ENCODE measurements at places on chromosomes 7 and 10.

DNA sequence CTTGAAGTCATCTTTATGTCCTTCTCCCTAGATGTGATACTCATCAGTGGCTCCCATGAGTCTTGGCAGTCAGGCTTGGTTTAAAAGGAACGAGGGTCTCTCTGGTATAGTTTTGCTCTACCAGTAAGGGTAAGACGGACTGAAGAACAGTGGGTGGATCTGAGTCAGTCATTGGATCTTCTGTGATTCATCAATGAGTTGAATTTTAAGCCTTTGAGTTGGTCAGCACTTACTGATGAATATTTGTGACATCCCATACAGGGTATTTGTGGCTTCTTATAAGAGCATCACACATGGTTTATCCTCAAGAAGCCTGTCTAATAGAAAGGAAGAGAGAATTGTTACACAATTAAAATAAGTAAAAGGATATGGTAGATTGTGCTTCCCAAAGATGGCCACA, 87.3 kb upstream of the NAMPT start:
- no peak for DNase-seq

DNA sequence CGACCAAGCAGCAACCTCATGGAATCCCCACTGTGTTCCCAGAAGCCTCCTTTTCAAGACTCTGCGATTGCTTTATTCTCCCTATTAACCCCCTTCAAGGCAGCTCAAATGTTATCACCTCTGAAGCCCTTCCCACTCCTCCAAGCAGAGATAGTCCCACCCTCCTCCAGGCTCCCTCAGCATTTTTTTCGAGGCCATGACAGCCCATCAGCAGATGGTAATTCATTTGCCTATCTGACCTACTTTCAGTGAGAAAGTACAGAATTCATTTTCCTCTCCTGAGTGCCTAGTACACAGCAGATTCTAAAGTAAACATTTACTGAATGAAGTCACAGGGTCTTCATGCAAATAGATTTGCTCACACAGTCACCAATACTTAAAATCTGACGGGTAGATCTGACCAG, 47.8 kb downstream of the HERPUD2 start:
- DNase-seq = no peak

- no peak for DNase-seq
Measured at GRCh38 chr7:70480927-70481569, 650.9 kb upstream of the GALNT17 start.

DNA sequence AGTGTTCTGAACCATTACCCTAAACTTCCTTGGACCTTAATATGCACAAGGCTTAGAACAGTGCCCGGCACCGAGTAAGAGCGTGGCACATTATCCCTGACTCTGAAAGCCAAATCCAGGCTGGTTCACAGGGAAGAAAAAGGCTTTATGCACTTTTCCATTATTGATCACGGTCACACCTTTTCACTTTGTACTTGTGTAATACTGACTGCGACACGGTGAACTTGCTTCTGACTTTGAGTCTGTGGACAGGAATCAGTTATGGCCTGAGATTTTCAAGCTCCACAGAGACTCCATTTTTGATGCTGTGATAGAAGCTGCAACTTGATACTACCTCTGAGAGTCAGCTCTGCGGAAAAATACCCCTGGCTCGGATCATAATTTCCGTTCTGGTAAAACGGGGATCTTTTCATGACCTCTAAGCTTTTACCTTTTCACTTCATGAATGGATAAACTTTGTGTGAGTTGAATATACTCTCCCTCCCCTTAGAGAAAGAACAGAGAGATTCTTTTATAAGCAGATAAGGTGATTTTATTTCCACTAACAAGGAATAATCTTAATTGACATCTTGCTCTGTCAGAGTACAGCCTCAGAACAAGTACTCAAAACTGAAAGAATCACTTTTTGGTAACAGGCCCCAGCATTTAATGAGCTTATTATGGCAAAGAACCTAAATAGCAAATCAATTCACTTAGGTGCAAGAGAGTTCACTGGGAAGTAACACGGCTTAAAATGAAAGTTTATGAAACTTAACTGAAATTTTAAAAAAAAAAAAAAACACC, 88.8 kb downstream of the ELMO1 start:
- DNase-seq = no peak

- DNase-seq = peak; percentile 34
Measured at GRCh38 chr10:11678074-11678793, 63.9 kb upstream of the ECHDC3 start.

DNA sequence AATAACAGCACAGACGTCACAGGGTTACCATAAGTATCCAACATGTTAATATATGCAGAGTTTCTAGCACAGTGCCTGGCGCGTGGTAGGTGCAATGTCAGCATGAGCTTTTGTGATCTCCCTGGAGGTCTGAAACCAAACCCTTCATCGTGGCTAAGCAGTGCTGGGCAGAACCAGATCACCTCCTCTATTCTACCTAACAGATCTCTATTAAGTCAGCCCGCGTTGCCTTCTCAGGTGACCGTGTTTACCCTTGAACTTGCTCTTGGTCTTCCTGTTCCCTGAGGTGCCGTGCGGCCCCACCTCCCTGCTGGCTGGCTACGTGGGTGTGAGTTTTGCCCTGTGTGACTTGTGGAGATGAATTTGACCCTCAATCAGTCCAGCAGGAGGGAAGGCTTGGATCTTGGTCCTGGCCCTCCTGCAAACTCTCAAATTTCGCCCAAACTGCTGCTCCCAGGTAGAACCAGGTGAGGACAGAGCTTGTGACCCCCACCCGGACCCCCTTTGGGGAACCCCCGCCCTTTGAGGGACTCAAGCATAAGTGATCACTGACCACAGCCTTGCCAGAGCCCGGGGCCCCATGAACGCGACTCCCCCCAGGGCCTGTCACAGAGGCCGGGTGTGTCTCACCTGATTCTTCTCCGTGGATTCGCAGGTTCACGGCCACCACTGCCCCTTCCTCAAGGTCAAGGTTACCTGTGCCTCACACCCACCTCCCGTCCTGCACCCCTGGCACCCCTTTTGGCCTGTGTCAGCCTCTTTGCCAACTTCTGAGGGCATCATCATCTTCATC, 54.2 kb downstream of the ELFN1 start:
- DNase-seq = no peak

DNA sequence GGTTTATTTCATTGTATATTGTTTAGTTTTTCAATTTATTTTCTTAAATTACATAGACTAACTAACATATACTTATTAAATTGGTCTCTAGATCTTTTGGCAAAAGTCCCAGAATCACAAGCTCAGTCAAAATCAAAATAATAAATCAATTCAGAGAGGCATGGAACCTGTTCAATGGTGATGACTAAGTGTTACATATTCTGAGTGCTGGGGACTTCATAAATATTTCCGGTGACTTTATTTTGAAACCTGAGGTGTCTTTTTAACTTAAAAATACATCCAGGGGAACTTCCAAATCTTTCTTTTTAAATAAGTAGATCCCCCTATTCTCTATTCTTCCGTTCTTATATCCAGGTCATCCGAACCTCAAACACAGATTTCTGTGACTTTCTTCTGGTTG, 89.6 kb upstream of the ZNF804B start:
- no peak for DNase-seq

GRCh38 chr10:31419394-31420063, 100.5 kb downstream of the ZEB1 start:
- DNase-seq = no peak

DNA sequence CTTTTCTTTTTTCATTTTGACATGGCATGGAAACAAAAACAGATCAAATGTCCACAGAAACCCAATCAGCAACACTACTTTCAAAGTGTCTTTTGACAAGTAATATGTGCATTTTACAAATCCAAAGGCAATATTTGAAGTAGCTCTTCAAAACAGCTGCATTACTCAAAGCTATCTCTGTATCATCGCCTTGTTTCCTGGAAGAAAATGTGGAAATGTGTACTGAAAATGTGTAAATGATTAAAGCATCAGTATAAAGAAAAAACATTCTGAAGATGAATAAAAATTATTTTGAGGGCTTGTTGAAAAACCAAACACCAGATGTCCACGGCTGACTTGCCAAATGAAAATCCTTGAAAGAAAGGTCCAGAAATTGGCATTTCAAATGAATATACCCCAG, 16.5 kb upstream of the ITGB8 start:
- DNase-seq = no peak

- DNase-seq = no peak
Measured at GRCh38 chr10:68721673-68722335, 765 bp downstream of the CCAR1 start.

DNA sequence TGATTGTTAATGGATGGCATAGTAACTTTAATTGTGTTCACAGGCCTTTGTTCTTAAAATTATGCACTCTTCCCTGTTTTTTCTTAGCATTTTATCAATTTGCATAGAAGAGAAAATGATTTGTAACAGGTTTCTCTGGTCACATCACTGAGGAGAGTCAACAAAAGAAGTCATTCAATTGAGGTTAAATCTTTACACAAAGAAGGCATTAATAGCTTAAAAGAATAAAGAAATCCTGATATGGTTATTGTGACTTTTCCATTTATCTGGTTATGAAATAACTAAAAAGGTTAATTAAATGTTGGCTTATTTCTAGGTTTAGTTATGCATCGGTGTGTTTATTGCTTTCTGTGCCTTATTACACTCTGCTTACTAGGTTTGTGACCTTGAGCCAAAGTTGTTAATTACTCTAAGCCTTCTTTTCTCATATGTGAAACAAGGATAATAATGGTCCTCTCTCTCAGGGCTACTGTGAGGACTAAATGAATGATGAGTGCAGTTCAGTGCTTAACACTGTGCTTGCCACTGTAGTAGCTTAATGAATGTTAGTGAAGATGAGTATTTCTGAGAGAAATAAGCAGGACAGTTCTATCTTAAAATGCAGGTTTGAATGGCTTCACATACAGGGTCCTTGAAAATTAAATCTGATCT, 12.1 kb downstream of the BMPR1A start:
- DNase-seq = no peak

GRCh38 chr10:69215405-69216171, 4.5 kb upstream of the HKDC1 start:
- no peak for DNase-seq

- DNase-seq = no peak
Measured at GRCh38 chr10:116910910-116911309, 61.6 kb downstream of the ENO4 start.

DNA sequence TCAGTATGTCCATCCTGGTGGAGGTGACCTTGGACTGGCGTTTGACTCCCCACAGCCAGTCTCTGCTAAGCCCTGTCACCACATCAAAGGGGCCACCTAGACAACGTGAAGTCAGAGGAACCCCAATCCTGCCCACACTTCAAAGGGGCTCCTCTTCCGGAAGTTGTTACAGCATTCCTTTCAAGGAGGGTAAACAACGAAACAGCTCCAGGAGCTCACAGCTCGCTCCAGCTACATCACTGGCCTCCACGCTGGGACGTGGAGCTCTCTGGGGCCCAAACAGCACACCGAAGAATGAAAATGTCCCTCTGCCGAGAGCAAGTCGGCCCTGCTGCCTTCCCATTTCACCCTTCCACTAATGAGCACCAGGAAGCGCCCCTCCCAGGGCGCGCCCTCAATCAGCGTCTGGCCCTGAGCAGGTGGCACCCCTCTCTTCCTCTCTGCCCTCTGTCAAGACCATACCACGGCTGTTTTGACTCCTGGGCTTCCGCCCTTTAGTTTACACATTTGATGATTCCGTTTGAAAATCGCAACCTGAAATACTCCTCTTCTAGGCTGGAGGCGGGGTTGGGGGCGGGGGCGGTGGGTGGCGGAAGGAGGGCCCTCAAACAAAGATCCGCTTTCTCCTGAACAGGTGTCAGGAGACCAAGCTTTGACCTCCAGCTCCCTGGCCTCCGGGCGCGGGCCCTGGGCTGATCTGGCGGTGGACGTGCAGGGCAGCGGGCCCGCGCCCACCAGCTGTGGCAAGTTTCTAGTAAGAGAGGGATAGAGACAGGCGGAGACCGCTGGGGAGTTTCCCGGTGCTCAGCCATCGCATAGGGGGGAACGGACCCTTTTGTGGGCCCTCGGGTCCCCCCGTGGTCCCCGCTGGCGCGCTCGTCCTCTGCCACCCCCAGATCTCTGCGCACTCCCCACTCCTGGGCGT, 53.1 kb upstream of the KDM7A start:
- peak; percentile 61 for DNase-seq

DNA sequence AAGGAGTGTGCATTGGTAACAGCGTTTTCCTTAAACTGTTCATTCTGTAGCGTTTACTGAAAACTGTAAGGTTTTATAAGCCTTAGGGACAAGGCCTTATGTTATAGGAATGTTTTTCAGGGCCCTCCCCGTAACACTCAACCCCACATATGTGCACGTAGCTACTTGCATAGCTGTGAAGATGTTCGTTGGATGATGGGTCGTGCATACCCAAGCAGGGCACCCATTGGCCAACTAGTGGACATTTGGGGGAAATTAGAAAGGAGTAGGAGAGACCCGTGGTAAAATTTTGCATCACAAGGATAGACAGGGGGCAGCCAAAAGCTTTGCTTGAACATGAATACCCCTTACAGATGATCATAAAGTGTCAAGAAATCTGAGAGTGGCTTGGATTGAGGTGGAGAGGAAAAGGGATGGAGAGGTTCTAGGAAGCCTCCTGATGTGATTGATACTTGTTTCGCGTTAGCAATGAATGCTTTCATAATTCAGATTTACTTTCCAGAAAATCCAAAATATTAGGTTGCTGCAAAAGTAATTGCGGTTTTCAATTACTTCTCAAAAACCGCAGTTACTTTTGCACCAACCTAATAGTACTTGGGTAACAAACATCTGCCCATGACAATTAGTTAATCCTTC, 878 bp downstream of the SEC61A2 start:
- no peak for DNase-seq

GRCh38 chr7:101232141-101232850, 5.3 kb downstream of the CLDN15 start:
- no peak for DNase-seq

- no peak for DNase-seq
Measured at GRCh38 chr10:33247221-33247922, 87.1 kb downstream of the NRP1 start.

- DNase-seq = no peak
Measured at GRCh38 chr10:120607016-120607709, 150.1 kb downstream of the PLPP4 start.

DNA sequence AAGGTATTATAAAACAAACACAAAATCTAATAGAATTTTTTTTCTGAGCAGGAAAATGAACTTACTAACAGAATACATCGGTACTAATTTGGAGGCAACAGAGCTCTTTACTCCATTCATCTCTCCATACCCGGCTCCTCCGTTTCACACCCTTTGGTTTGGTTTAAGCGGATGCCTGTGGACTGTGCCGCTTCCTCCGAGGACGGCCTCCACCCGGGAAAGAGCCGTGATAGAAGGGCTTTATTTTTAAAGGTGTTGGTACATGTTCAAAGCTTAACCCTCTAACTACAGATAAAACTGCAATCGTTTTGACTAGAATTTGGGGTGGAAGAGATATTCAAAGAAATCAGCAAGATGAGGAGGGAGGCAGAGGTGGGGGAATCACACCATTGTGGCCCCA, 1.9 kb downstream of the VIPR2 start:
- DNase-seq = no peak

GRCh38 chr10:128095027-128095752, 31.0 kb downstream of the MKI67 start:
- peak; percentile 43 for DNase-seq
